Fibroblast of skin of right quadriceps (primary cell): ENCODE measurements at places on chromosomes 1 and 21.

DNA sequence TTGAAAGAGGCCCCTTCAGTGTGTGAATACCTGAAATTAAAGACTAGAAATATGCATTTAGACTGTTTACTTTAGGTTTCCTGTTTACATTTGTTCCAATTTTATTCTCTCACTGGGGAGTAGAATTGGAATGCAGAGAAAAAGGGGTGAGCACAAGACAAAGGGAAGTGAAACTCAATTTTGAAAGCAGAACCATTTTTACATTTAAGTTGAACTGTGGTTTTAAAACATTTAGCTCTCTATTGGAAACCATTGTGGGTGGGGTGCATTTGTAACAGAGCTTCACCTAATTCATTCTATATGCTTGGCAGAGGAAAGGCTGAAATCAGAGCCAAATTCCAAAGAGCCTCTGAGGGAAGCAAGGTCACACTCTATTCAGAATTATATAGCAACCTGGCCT lies 235.3 kb upstream of the C1orf105 start:
- peak; percentile 59 for DNase-seq

- no peak for DNase-seq
These were observed 64.8 kb downstream of the PLXNA2 start for GRCh38 chr1:208179263-208179816.

- DNase-seq = no peak
These were observed 1.3 kb downstream of the ZBTB7B start for GRCh38 chr1:155003766-155004351.

- no peak for DNase-seq
These were observed 59.8 kb downstream of the XCL1 start for GRCh38 chr1:168636200-168636599.

- DNase-seq = no peak
These were observed 673.6 kb downstream of the PTPRU start for GRCh38 chr1:29909962-29910361.

DNA sequence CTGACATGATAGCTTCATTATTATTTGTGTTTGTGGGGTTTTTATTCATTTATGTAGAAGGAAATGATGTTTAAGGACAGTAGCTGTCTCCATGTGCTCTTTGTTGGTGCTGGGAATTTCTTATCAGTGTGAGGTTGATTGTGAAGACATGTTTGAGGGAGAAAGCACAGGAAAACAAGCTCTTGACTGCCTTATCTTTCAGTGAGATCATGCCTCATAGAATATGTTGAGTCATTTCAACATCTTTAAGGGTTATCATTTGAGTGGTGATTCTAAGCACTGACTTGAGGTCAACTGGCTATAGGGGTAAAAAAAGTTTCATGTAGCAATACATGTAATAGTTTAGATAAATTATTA lies 405.1 kb upstream of the ADAMTS5 start:
- no peak for DNase-seq

DNA sequence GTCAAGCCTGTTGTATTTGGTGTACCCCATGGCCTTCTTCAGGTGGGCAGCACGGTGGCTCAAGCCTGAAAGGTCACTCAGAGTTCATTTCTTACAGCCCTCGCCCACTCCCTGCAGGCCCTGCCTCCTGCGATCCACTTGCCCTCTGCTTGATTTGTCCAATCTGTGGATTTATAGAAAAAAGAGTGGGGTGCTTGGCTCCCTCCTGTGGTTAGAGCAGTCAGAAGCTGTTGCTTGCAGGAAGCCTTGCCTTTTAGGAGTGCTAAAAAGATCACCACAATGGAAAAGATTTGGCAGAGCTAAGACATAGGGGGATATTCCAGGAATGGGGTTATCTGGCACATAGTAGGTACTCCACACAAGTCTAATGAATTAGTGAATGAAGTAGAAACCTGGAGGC lies 108.0 kb upstream of the TRABD2B start:
- DNase-seq = no peak

- DNase-seq = no peak
These were observed 55.1 kb downstream of the CD58 start for GRCh38 chr1:116515702-116516101.

GRCh38 chr1:12627296-12627695 lies 9.3 kb upstream of the DHRS3 start:
- DNase-seq = no peak

DNA sequence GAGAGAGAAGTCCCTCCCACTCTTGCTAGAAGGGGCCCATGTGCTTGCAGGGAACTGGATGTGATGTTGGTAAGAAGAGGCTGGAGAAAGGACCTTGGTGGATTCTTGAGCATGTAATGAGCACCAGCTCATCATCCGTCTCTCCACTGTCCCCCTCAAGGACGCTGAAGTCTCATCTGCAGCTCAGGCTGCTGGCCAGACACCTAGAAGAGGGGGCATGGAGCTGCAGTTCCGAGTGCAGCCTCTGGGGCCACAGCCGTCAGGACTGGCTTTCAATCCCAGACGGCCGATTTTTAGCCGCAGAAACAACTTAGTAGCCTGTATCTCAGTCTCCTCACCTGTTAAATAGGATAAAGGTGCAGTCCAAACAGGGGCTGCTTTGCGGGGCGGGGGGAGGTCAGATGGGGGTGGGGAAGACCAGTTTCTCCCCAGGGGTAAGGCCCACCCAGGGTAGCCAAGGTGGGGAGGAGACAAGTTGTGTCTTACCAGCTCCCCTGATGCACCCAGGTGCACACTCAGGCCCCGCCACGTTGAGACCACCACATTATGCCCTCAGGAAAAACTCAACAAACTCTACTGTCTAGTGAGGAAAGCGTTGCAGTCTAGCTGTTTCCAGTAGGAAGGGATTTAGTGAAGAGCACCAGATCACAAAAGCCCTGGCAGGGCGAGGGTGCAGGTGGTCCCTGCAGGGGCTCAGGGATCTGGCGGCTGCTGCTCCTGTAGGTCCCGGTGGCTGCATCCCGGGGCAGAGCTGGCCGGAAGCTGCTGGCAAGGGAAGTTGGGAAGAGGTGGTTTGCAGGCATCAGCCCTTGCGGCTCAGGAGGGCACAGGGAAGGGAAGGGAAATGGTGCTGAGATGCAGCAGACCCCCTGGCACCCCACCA lies 29.5 kb downstream of the LDLRAP1 start:
- no peak for DNase-seq

DNA sequence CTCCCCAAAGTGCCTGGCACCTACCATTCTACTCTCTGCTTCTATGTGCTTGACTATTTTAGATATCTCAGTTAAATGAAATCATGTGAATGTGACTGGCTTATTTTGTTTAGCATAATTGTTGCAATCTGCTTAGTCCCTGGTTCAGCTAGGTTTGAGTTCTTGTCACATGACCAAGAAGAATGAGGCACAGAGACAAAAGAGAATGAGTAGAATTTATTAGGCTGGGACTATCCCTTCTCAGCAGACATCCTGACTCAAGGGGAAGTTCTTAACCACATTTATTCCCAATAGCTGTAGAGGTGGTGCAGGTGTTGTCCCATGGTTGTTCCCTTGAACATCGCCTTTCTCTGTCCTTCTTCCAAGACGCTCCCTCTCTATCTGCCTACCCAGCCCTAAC lies 1485.7 kb downstream of the KCNT2 start:
- no peak for DNase-seq

- peak; percentile 99 for DNase-seq
These were observed 197.9 kb downstream of the DYRK1A start for GRCh38 chr21:37564341-37564923.
